ENCODE measurements at places on chromosomes 1 and 21.

DNA sequence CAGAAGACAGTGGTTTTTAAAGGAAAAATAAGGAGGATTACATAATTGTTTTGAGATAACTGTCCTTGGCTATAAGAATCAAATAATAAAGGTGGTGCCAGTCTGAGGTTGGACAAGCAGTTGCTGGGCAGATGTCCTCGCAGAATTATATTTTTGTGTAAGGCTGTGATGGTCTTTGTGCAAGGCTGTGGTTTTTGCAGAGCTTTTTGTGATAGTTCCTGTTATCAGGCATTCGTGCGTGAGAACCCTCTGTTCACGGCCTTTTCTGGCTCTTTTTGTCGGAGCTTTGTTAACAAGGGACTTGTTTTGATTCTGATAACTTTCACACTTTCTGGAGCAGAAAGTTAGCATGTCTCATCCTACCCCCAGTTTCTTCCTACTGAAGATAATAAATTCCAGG lies 33.4 kb downstream of the SH3BP5L start:
- DNase-seq, result no peak

DNA sequence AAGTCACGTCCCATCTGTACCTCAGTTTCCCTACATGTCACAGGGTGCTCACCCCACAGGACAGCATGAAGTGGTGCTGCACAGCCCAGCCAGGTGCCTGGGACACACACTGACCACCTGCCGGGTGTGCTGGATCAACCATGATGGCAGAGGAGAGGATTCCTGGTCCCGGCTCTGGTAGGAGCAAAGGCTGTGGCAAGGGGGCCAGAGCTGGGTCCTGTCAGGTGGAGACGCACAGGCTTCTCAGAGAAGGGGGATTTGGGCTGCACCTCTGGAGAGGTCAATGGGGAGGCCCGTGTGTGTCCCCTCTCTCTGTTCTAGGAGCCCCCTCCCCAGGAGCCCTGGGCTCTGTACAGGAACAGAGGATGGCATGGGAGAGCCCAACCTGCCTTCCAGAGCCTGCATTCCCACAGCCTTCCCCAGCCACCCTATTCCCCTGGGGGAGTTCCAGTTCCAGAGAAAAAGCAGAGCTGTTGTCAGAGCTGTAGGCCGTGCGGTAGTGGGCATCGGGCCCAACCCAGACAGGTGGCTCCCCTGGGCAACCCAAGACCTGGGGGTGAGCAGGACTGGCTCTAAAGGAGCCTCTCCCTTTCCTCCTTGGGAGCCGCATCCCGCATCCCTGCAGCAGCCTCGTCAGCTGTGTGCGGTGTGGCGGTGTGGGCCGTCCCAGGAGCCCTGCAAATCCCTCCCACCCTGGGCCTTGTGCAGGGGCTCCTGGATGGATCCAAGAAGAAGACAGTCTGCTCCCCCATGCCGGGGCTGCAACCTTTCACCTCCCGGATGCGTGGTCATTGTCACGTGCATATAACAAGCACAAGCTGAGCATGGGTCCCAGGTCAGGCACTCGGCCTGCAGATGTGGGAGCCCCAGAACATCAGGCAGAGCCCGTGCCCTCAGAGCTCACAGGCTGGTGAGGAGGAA lies 2.9 kb upstream of the TFF3 start:
- no peak for DNase-seq

DNA sequence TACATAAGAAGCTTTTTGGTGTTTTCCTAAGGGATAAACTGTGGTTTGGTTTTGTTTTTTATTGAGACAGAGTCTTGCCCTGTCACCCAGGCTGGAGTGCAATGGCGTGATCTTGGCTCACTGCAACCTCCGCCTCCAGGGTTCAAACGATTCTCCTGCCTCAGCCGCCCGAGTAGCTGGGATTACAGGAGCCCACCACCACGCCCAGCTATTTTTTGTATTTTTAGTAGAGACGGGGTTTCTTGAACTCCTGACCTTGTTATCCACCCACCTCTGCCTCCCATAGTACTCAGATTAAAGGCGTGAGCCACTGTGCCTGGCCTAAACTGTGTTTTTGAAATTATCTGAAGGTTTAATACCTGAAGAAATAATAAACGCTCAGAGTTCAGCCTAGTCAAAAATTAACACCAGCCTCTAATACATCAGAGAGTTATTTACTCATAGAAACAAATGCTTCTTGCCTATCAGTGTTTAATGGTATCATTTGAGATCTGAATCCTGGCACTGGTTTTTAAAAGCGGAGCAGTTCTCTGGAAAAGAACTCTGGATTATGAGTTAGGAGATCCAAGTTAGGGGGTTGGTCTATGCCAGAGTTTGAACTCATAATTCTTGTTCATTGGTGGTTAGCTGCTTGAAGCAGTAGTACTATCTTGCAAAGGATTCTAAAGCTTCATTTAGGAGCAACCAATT lies 28.7 kb downstream of the ARID4B start:
- DNase-seq, result no peak

- DNase-seq, result no peak
These were observed 2.8 kb downstream of the DHCR24 start for GRCh38 chr1:54884135-54884586.

DNA sequence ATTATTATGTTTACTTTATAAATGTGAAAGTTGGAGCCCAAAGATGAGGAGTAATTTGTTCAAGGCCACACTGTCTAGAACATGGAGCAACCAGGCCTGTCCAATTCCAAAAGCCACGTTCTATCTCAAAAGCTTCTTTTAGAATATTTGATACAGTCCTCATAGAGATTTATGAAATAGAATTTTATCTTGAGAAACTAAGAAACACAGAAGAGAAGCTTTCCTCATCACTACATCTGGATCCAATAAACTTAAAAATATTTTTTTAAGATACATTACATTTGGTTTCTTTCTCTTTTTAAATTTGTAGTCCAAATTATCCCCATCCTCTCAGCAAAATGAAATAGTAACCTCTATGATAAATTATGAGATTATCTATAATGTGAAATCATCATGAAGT lies 58.9 kb downstream of the DDAH1 start:
- no peak for DNase-seq

- DNase-seq, result no peak
These were observed 34.7 kb downstream of the S100A10 start for GRCh38 chr1:151958959-151959358.

GRCh38 chr1:113545210-113545609 lies 154.9 kb downstream of the MAGI3 start:
- DNase-seq, result no peak

- no peak for DNase-seq
These were observed 174.4 kb upstream of the HMCN1 start for GRCh38 chr1:185559684-185560331.

DNA sequence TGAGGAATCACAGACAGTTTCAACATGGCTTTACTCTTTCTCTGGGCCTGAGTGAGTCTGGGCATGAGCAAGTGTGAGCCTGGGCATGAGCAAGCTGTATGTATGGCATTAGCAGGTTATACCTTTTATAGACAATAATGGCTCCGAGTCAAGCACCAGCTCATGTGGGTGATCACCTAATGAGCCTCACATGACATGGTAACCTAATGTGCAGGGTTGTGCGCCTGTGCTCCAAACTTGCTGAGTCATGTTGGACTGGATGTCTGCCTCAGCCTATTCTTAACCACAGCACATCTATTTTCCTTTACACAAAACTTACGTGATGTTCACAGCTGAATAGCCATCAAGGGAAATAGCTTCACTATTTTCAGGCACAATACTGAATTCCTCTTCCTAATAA lies 236.2 kb upstream of the NRIP1 start:
- DNase-seq, result no peak

- DNase-seq, result no peak
These were observed 97.7 kb downstream of the AJAP1 start for GRCh38 chr1:4752059-4752458.

DNA sequence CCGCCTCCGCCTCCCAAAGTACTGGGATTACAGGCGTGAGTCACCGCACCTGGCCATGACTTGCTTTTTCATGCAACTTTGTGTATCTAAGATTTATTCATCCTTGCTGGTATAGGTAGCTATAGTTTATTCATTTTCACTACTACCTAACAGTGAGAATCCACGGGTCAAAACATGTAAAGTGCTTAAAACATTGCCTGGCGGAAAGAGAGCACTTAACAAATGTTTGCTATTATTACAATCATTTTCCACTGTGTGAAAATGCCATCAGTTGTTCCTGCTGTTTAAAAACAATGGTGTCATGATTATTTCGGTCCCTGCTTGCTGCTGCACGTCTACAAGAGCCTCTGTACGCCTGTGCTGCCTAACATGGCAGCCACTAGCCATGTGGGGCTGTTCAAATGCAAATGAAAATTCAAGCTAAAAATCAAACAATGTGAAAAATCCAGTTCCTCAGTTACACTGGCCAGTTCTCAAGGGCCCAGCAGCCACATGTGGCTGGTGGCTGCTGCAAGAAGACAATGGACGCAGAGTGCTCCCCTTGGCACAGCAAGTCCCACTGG lies 65.1 kb downstream of the CLSTN1 start:
- no peak for DNase-seq

- DNase-seq, result no peak
These were observed 80.9 kb downstream of the TTC3 start for GRCh38 chr21:37153935-37154350.

DNA sequence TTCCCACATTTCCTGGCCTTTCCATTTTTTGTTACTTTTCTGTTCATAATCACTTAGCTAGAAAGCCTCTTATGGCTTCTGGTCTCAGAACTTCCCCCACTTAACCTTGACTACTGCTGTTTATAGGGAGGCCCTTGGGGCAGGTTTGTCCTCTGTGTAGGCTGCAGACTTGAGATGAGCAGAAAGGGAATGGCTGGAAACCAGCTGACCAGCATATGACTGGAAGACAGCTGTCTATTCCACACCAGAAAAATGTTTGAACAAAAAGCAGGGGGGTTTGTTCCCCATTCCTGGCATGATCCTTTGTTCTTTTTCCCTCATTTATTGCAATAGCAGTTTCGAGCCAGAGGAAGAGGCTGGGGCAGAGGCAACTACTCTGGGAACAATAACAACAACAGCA lies 4.9 kb upstream of the SH3D21 start:
- DNase-seq, result no peak

DNA sequence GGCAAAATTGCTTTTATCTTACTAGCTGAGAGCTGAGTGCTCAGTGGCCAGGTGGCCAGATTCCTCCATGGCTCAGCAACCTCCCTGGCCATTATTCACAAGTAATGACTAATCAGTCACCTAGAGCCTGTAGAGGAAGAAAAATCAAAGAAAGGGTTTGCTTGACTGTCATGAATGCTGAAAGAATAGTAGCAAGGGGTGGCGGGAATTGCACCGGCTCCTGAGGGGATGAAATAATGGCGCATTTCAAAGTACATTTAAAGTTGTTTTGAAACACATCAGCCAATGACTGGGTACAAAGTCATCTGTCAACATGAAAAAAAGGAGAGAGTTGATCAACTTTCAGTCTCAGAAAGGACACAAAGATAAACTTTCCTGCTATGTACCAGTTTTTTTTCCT lies 99.5 kb downstream of the OMA1 start:
- DNase-seq, result no peak

DNA sequence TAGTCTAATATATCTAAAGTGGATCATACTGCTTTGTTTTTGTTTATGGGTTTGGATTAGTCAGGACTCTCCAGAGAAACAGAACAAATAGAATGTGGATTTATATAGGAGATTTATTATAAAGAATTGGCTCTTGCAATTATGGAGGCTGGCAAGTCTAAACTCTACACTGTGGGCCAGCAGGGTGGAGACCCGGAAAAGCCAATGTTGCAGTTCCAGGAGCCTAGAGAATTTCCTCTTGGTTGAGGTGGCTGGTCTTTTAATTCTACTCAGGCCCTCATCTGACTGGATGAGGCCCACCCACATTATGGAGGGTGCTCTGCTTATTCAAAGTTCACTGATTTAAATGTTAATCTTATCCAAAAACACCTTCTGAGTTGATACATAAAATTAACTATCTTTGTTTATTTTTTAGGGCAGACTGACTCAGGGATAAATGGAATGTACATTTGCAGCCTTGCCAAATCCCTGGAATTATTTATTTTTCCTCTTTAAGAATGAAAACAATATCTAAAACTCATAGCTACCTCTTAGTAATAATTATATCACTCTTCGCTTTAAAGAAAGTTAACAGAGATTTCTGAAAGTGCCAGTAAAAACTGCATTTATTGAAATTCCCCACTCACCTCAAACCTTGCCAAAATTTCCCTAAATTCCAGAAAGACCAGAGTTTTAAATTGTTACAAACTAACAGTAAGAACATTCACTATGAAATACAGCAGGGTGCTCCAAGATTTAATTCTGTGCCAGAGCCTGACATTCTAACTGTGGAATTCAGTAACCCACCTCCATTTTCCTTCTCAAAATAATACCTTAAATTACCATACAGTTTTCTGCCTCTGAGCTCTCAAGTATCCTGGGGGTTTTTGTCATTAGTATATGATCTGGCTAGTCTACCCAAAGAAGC lies 36.6 kb upstream of the SSX2IP start:
- no peak for DNase-seq

DNA sequence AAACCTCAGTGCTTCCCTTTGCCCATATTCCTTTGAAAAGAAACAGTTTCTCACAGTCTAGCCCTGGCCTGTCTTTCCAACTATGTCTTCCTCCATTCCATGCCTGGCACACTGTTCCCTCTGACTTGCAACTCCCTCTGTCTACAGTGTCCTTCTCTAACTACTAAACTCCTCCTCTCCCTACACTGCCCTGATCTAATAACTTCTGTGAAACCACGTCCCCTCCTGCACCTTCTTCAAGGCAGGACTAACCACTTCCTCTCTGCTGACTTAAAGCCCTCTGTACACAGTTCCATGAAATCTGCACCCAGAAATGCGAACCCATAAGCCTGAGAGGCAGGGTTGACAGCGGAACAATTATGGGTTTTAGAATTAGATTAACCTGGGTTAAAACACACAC lies 62.2 kb upstream of the ATP1B1 start:
- no peak for DNase-seq

DNA sequence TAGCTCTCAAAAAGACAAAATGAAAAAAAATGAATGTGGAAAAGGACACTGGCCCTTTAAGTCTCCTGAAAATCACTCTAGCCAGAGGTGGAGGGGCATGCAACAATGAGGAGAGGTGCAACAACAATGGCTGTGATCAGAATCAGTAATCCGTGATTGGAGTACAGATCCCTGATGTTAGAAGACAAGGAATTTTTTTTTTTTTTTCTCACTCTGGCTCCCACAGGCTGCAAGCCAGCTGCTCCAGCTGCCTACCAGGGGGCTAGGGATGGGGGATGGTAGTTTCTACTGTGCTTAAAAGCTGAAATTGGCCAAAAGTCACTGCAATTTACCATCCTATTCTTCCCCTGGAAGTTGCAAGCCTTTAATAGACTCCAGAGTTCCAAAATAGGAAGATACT lies 54.5 kb downstream of the STYXL2 start:
- no peak for DNase-seq

GRCh38 chr1:8083739-8084484 lies 57.8 kb upstream of the ERRFI1 start:
- DNase-seq, result no peak

Data from ascending aorta (tissue), 2 donors.